Right ventricle myocardium superior (tissue), 1 donor: ENCODE measurements at places on chromosomes 2 and 18. TPM values are rescaled to one million over a fixed set of nuclear protein-coding genes. Genes with fewer than 3 reads are reported as not detected.

The TBR1 gene
- not detected for total RNA-seq

DNA sequence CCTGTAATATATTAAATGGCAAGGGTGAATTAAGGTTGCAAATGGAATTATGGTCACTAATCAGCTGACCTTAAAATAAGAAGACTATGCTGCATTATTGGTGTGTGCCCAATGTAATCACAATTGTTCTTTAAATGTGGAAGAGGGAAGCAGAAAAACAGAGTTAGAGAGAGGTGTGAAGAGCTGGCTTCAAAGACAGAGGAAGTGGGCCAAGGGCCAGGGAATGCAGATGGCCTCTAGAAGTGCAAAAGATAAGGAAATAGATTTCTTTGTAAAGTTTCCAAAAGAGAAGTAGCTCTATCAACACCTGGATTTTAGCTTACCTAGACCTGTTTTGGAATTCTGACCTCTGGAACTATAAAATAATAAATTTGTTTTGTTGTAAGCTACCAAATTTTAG lies 276.0 kb downstream of the LRRTM1 start:
- no peak for DNase-seq

The KLHL14 gene
- not detected for total RNA-seq

DNA sequence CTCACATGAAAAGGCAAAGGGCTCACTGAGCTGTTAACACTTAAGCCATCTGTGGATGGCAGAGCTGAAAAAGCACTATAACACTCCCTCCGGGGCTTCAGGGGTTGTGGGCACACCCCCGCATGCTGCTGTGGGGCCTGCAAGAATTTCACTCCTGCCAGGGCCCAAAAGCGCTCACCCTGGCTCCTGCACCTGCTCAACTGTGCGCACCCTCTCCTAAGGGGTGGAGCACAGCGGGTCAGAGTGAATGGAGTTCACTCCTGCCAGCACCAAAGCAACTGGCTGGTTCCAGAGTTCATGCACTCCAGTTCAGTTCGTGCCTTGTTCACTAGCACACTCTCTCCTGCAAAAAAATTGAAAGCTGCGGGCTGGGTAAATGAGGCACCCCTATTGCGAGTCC lies 814.2 kb upstream of the SLC39A10 start:
- no peak for DNase-seq

GRCh38 chr2:71333619-71334018 lies 2.0 kb downstream of the ZNF638 start:
- DNase-seq: no peak

The ACADL gene
- total RNA-seq: 0.73 TPM

DNA sequence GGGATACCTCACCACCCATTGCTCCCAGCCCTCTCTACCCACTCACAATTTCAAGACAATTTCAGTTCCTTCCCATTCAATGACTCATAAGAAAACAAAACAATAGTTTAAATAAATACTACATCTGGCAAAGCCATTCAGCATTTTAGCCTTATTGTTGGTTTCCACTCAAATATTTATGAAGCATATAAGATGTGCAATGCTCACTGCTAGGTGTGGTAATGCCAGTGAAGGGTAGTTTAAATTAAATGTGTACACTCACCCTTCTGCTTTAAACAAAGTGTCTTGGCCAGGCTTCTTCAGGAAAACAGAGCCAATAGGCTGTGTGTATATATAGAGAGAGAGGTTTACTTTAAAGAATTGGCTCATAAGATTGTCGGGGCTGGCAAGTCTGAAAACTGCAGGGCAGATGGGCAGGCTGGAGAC lies 37.0 kb downstream of the INO80C start:
- no peak for DNase-seq

- no peak for DNase-seq
Observed at GRCh38 chr18:11859282-11859830, 8.1 kb downstream of the CHMP1B start.

- no peak for DNase-seq
Observed at GRCh38 chr2:16008856-16009255, 68.5 kb downstream of the MYCN start.

- DNase-seq: no peak
Observed at GRCh38 chr2:157192445-157193423, 64.8 kb upstream of the GALNT5 start.

- DNase-seq: no peak
Observed at GRCh38 chr2:161352719-161353118, 44.5 kb downstream of the PSMD14 start.

- no peak for DNase-seq
Observed at GRCh38 chr2:132668987-132669907, 758 bp downstream of the LYPD1 start.

DNA sequence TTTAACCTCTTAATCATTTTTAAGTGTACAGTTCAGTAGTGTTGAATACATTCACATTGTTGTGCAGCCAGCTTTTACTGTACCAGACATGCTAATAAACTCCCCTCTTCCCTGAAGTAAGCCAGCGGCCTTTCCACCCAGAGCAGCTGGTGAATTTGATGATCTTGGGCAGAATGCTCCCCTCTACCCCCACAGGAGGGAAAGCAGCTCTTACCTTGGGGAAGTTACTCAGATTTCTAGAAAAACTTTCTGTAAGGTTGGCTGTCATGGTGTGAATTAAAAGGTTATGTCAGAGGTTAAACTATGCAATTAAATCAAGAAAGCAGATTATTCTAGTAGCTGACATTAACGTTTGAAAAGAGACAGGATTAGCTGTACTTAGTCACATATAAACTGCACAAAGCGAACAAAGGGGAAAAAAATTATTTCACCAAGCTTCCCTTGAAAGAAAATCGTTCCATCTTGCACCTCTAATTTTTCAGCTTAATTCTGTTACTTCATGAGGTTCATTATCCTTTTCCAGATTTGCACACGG lies 398.5 kb upstream of the NRP2 start:
- DNase-seq: no peak

The FBXO48 gene
- 1.1 TPM for total RNA-seq

GRCh38 chr2:100793220-100793619 lies 26.7 kb upstream of the NPAS2 start:
- DNase-seq: no peak

DNA sequence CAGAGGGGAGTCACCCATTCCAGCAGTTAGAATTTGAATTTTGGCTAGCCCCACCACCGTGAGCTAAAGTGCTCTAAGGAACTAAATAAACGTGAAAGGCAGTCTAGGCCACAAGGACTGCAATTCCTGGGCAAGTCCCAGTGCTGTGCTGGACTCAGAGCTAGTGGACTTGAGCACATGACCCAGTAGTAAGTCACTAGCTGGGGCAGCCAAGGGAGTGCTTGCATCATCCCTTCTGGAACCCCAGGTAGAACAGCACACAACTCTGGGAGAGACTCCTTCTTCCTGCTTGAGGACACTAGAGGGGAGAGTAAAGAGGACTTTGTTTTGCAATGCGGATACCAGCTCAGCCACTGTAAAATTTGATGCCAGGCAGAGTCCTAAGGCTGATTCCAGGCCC lies 672.2 kb downstream of the CPS1 start:
- no peak for DNase-seq

DNA sequence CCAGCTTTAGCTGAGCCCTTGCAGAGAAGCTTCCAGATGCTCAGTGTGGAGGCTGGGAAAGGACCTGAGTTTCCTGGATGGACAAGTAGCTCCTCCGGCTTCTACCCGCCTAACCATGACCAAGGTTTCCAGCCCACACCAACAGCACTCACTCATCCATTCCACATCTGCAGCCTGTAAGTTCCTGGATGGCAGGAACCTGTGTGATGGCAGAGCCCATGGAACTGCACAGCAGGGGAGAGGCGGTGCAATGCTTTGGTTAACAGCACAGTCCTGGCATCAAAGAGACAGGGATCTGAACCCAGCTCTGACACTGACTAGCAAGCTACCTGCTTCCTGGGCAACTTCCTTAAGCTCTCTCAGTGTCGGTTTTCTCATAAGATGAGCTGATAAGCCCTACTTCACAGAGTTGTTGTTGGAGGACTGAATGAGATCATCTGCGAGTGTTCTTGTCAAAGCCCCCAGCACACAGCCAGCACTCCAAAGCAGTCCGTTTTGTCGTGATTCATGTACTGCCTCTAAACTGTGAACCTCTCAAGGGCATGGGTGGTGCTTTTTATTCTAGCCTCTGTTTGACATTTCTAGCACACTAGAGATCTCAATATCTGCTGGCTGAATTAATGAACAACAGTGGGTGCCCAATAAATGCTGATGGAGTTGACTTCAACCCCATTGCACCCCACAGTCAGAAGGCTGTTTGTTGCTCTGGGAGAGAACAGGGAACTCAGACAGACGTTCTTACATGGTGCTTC lies 41.6 kb upstream of the OTOF start:
- no peak for DNase-seq

DNA sequence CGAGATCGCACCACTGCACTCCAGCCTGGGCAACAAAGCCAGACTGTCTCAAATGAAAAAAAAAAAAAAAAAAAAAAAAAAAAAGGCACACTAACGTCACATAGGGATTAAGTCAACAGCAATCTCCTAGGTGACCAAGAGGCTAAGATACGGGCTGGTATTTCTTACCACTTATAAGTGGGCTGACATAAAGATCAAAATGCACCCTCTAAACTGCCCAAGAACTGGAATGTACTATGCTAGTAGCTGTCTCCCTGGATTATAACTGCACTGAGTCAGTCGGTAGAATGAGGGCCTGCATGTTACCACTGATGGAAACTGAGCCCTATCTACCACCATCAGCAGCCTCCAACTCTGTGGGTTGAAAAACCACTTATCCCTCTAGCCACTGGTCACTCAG lies 80.6 kb downstream of the KLF7 start:
- DNase-seq: no peak

GRCh38 chr2:195782156-195782555 lies 125.1 kb downstream of the SLC39A10 start:
- DNase-seq: no peak

The DAW1 gene
- 0.13 TPM for total RNA-seq

- DNase-seq: no peak
Observed at GRCh38 chr2:98607741-98608115, 584 bp downstream of the COA5 start.

- DNase-seq: no peak
Observed at GRCh38 chr2:42164971-42165370, 4.2 kb upstream of the EML4 start.

GRCh38 chr2:240989451-240990265 lies 8.8 kb upstream of the SNED1 start:
- DNase-seq: peak; percentile 57

GRCh38 chr2:111653103-111653624 lies 230.8 kb downstream of the ANAPC1 start:
- DNase-seq: no peak

- no peak for DNase-seq
Observed at GRCh38 chr2:210443527-210443926, 33.0 kb downstream of the LANCL1 start.

The ZBTB7C gene
- 2.6 TPM for total RNA-seq

The CD207 gene
- not detected for total RNA-seq

The AQP12B gene
- total RNA-seq: not detected

The SPDYA gene
- 0.24 TPM for total RNA-seq

- no peak for DNase-seq
Observed at GRCh38 chr18:56952026-56952425, 194.9 kb upstream of the BOD1L2 start.

- DNase-seq: peak; percentile 46
Observed at GRCh38 chr2:213306316-213306942, 22.2 kb downstream of the SPAG16 start.

GRCh38 chr2:215428060-215428910 lies 7.6 kb downstream of the FN1 start:
- DNase-seq: no peak

- DNase-seq: no peak
Observed at GRCh38 chr2:14221466-14221865, 411.1 kb upstream of the LRATD1 start.

DNA sequence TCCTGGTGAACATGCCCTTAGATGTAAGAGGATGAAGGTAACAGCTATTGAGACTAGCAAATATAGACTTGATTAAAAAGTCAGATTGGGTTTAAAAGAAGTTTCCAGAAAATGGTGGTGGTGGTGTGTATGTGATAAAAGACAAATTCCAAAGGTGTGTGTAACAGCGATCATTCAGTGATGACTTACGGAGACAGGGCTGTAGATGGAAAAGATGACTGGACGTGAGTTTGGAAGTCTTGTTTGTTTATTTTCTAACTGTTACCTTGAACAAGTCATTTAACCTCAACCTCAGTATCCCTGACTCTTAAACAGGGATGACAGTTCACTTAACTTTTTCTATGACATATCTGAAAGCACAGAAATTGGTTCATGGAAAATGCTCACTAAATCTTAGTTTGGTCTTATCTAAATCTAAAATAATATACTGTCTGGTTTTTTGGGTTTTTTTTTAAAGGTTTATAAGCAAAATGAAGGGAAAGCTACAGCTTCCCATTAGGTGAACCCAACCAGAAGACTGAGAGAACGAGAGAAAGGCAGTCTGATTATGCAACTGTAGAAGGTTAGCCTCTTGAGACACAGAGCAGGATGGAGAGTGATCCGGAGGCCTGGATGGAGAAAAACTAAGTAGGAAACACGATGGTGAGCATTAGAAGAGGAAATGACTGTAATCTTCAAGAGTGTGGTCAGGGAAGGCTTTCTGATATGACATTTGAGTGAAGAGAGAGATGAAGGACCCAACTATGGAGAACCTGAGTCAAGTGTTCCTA lies 71.9 kb downstream of the TCF4 start:
- DNase-seq: no peak

DNA sequence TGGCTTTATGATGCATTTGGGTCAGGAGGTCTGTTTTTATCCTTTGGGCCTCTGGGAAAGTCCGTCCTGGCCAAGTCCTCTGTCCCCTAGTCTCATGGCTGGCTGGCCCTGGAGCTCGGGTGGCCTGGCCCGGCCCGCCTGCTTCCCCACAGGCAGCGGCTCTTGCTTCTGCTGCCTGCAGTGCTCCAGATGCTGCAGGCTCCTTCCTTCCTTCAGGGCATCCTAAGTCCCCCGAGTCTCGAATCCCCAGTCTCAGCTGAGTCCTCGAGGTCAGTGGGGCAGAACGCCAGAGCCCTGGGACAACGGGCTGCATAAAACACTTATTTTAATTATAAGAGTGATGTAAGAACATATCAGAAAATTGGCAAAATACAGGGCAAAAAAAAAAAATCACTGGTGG lies 71.2 kb downstream of the HPCAL1 start:
- no peak for DNase-seq

- peak; percentile 87 for DNase-seq
Observed at GRCh38 chr2:231900486-231900942, 25.7 kb downstream of the NPPC start.

- DNase-seq: no peak
Observed at GRCh38 chr18:10152475-10152874, 238.7 kb downstream of the VAPA start.

The GDF7 gene
- 0.38 TPM for total RNA-seq

The PLCL1 gene
- total RNA-seq: 93.3 TPM

DNA sequence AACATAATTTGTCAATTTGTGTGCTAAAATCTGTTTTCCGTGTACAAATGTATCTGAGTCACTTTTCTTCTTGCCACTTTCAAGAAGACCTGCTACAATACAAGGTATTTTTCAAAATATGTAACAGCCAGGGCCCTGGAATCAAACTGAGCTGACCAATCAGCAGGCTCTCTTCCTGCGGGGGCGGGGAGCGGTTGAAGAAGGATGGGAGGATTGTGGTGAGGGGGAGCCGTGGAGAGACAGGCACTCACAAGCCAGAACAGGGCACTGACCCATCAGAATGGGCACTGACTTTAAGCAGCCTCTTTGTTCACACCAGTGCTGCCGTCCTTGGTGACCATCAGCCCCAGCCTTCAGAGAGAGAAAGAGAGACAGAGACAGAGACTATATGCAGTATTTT lies 40.6 kb upstream of the CCNYL1 start:
- no peak for DNase-seq

GRCh38 chr18:72086421-72086820 lies 457.7 kb downstream of the CBLN2 start:
- no peak for DNase-seq
